ENCODE measurements at places on chromosomes 6 and 20. TPM values are rescaled to one million over a fixed set of nuclear protein-coding genes. Genes with fewer than 3 reads are reported as not detected.
A peak's percentile ranks its signal among the peaks of the same experiment; 100 is the strongest.

The RSPO3 gene
- 0.86 TPM for total RNA-seq

- DNase-seq, result no peak
Observed at GRCh38 chr20:8082989-8083388, 49.1 kb upstream of the PLCB1 start.

DNA sequence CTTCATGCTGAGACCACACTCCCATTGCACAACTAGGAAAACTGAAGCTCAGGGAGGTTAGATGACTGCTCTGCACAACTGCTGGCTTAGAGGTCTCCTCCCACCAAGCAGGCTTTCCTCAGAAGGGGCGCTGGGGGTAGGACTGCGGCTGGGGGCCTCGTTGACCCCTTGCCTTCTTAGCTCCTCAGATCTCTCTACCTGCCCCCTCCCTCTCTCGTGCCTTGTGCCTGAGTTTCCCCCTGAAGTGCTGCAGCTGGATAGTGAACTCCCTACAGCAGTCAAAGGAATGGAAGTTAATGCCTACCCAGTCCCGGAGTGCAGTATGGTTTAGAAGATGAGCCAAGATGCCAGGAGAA, 149.8 kb downstream of the GRM4 start:
- no peak for DNase-seq

GRCh38 chr6:98812220-98812619, 22.2 kb upstream of the POU3F2 start:
- DNase-seq, result no peak

DNA sequence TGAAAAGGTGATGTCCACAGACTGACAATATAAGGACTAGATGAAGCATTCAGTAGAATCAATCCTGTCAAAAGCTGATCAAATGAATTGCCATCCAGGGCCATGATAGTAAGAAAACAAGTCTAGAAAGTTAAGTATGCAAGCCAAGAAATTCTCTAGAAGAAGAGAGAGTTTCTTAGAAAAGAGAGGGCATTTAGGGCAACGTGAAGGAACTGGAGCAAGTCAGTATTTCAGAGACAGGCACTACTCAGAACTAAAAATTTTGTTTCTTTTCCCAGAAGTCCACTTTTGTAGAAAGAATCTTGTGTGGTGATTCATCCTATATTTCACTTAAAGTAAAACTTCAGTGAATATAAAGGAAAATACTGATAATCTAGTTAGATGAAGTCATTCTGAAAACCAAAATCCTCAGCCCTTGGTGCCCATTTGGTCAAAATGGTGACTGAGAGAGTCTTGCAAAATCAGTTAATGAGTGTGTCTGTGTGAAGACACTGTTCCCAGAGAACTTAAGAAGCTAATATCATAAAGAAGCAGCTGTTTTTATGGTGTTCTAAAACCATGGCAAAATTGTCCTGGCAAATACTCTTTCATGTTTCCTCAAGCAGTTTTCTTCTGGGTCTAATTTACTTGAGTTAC, 82.2 kb downstream of the COL19A1 start:
- no peak for DNase-seq

DNA sequence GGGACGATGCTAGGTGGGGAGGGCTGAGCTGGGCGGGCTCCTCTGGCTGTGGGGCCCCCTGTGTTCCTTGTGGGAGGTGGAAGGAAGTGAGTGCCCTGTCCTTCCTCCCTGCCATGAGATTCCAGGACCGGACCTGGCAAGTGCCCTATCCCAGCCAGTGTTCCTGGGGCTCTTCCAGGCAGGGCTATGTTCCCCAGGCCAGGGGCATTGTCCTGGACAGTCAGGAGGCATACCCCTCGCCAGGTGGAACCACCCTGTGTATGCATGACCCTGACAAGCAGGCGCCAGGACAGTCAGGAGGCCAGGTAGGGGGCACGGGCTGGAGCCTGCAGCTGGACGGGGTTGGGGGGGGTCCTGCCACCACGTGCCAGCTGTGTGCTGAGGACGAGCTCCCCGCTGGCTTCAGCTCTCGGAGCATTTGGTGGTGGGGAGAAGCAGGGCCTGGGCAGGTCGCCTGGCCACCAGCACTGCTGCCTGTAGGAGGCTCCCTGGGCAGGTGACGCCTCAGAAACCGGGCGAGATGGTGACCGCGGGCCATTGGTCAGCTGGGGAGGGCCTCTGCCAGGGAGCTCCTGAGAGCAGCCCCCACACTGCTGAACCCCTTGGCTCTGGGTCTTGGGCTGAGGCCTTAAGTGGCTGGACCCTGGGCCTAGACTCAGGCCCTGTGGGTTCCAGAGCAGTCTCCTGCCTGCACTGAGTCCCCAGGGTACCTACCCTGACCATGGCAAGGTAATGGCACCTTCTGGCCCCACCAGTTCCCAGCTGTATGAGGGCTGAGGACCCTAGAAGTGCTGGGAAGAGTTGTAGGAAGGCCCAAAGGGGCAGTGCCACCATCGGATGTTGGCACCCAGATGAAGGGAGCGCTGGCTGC, 694 bp downstream of the SLC17A9 start:
- peak; percentile 83 for DNase-seq
